ENCODE measurements at places on chromosomes 5 and 9. TPM values are rescaled to one million over a fixed set of nuclear protein-coding genes. Genes with fewer than 3 reads are reported as not detected.

- peaks cover 1% of the 10 kb centered on the region for H3K36me3 ChIP-seq
- H3K27ac ChIP-seq = no peak overlapping the region
- H3K4me3 ChIP-seq = no peak overlapping the region
- peaks cover 5% of the 10 kb centered on the region for H3K4me1 ChIP-seq
- no peaks in the 10 kb centered on the region for H3K27me3 ChIP-seq
- DNase-seq = no peak
These were observed 93.5 kb downstream of the F2RL2 start for GRCh38 chr5:76529464-76530344.

CDC20B gene
- not detected for total RNA-seq

DNA sequence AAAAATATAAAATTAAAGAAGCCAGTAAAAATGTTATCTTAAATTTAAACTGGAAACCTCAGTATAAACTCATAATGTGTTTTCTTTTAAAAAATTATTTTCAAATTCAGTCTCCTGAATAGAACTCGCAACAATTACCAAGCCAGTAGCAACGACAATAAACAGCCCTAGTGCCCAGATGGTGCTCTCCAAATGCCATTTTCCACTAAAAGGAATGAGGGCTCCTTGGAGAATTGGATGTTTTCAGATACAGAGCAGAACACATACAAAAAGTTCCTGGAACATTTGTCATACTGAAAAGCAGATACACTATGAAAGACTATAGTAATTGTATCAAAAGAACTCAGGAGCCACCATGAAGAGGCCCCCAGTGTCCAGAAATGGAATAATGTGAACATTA, 97.4 kb downstream of the TMC1 start:
- no peak for DNase-seq
- no peak overlapping the region for H3K4me3 ChIP-seq
- H3K27me3 ChIP-seq = no peaks in the 10 kb centered on the region

DNA sequence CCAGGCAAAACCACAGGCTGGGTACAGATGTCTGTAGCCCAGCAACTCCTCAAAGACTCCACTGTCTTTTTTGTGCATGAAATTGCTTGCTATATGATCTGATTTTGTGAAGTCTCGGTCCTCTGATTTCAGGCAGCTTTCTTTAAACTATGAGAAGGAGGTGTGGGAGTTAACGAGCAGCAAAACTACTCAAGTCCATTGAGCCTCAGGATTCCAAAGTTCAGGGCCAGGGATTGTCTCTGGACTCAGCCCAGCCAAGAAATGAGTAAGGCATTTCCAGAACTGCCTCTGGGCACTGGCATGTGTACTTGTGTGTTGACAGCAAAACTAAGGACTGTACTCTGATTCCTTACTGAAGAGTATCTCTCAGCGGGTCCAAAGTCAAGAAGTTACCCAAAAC, 53.4 kb upstream of the GLIS3 start:
- no peak overlapping the region for H3K27ac ChIP-seq
- H3K4me3 ChIP-seq = no peak overlapping the region
- no peaks in the 10 kb centered on the region for H3K27me3 ChIP-seq
- DNase-seq = no peak
- H3K36me3 ChIP-seq = no peaks in the 10 kb centered on the region

DNA sequence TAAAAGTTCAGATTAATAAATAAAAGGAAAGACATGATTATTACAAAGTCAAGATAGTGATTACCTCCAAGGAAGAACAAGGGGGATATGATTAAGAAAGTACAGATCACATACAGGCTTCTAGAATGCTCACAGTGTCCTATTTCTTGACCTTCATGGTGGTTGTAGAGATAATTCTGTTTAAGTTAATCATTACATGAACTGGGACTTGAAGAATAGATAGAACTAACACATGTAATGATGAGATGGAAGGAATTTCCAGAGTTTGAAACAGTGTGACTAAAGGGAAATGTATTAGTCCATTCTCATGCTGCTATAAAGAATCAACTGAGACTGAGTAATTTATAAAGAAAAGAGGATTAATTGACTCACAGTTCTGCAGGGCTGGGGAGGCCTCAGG, 72.7 kb downstream of the LURAP1L start:
- no peak for DNase-seq
- no peak overlapping the region for H3K27ac ChIP-seq
- H3K4me3 ChIP-seq = no peak overlapping the region
- H3K4me1 ChIP-seq = peaks cover 11% of the 10 kb centered on the region
- H3K36me3 ChIP-seq = no peaks in the 10 kb centered on the region
- H3K27me3 ChIP-seq = no peaks in the 10 kb centered on the region

CER1 gene
- total RNA-seq = not detected

All from progenitor cell of endocrine pancreas (in vitro differentiated cells).